ENCODE measurements at places on chromosomes 2 and 18.

DNA sequence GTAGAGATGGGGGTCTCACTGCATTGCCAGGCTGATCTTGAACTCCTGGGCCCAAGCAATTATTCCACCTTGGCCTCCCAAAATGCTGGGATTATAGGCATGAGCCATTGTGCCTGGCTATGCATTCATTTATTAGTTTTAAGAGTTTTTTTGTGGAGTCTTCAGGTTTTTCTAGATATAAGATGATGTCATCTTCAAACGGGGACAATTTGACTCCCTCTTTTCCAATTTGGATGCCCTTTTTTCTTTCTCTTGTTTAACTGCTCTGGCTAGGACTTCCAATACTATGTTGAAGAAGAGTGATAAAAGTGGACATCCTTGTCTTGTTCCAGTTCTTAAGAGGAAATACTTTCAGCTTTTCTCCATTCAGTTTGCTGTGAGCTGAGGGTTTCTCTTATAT, 113.7 kb upstream of the PARD3B start:
- DNase-seq = no peak

DNA sequence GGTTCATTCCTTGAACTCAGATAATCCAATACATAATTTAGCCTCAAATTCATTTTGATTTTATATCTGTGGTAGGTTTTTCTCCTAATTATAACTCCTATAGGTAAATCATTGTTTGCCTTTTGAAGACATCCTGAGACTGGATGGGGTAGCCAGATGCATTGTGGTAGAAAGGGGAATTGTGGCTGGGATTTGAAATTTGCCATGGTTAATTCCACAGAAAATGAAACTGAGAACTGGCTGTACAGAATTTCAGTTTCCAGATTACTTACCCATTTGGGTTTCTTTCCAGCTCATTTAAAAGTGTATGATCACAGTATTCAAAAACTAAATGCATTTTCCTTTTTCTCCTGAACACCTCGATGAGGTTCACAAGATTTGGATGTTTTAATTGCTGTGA, 18.2 kb downstream of the CDKL4 start:
- no peak for DNase-seq

GRCh38 chr2:56705713-56706112, 521.9 kb downstream of the CCDC85A start:
- DNase-seq = no peak

DNA sequence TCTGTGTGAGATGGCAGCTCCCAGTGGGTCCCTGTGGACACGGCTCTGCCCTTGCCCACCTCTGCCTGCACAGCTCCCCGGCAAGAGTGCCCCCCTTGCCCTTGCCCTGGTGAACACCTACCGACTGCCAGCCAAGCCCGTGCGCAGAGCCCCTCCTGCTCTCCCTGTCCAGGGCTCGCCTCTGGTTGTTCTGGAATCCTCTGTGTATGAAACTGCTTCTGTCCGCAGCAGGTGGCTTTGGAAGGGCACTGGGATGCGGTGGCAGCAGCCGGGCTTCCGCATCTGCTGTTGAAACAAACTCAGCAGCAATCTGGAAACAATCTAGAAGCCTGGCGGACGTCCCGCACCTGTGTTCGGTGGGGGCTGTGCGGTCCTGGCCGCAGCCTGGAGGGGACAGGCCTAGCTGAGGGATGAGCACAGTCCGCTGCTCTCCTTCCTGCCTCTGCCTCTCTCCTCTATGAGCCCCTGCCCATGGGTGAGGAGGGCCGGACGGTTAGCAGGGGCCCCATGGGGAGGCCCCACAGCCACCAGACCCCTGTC, 34.0 kb upstream of the KLF11 start:
- DNase-seq = no peak

GRCh38 chr2:1002350-1002749, 51.7 kb downstream of the SNTG2 start:
- no peak for DNase-seq

GRCh38 chr2:162328424-162329157, 10.1 kb upstream of the IFIH1 start:
- DNase-seq = no peak

DNA sequence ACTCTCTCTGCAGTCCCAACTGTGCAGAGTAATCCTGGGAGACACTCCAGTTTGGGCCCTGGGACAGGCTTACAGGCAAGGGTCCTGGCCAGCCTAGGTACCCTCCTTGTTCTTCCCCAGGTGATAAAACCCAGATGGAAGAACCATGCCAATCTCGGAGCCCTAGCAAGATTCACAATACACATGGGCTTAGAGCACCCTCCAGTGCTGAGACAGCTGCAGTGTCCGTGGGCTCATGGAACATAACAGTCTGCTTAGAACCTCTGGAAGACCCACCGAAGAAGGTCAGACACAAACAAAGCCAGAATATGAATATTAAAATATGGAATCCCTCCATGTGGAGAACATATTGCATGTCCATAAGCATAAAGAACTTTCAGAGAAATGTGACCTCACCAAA, 568.1 kb downstream of the KCNJ3 start:
- no peak for DNase-seq

DNA sequence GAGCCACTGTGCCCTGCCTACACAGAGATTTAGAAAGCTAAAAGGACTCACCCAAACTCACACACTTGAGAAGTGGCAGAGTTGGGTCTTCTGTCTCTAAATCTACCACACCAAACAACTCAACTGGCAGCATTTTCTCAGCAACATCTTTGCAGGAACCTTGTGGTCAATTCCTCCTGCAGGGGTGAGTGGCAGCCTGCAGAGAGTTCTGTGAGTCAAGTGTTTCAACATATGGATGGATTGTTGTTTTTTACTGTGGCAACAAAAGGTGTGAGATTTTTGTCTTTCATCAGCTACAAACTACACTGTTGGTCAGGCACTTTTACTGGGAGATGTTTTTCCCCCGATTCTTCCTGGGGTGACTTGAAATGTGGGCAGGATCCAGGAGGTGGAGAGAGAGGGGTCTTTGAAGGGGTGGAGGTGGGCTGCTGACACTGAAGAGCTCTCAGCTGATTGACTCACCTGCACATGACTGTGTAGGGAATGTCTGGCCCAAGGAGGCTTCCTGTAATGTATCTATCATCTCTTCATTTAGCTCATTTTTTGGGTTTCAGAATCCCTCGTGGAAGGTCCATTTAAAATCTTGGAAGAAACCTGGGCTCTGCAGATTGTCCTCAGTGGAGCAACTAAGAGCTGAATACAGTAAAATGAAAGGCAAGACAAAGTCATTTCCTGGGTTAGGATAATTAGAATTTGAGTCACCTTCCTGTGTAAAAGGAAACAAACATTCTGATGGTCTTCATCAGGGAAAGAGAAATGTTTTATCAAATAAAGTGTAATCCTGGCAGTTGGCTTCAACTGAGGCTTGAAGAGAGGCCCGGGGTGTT, 98.6 kb downstream of the MSH2 start:
- no peak for DNase-seq

- no peak for DNase-seq
These were observed 67.8 kb downstream of the TMEM18 start for GRCh38 chr2:609449-609848.

GRCh38 chr2:131156452-131157149, 51.5 kb downstream of the PLEKHB2 start:
- DNase-seq = no peak

DNA sequence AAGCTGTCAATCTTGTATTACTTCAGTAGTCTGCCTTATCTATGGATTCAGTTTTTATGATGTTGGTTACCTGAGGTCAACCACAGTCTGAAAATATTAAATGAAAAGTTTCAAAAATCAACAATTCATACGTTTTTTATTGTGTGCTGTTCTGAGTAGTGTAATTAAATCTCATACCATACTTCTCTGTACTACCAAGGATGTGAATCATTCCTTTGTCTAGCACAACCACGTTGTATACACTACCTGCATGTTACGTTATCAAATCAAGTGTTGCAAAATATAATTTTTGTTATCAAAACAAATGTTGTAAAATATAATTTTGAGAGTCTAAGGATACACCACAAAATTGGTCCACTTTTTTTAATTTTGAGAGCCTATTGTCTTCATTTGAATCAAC, 590.2 kb upstream of the SETBP1 start:
- no peak for DNase-seq

GRCh38 chr2:95115418-95115817, 6.2 kb downstream of the MRPS5 start:
- DNase-seq = peak; percentile 68

DNA sequence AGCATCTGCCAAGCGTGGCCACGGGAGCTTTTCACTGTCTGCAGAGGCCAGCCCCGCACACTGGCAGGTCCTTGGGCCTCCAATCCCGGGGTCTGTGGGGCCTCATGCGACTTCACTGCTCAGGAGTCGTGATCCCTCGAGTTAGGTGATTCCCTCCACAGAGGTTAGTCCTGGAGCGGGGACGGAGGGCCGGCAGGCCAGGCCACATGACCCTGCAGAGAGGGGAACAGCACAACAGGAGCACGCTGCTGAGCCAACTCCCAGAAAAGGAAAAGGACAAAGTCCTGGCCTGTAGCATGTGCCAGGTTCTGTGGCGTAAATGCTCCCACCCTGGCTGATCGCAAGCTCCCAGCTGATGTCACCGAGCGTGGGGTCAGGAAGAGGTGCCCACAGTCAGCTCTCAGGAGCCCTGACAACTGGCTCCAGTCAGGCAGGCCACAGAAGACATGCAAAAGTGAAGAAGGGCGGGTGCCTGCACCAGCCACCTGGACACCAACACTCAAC, 15.3 kb upstream of the PRLH start:
- DNase-seq = no peak

DNA sequence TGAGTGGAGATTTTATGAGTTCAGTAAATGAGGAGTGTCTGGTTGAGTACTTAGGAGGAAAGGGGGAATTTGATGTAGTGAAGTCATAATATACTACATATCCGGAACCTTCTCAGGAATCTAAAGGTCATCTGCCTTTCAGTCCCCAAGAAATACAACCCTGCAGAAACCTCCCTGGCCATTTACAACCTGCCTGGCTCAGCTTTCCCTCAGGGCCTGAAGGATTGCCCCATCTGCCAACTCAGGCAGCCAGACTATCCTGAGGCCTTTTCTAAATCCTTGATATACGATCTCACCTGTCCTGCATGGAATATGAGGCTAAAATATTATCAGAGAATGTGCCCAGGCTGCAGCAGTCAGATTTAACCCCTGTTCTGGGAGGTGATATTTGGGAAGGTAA, 165.4 kb upstream of the SPOPL start:
- DNase-seq = no peak

- DNase-seq = no peak
These were observed 333.1 kb upstream of the HNRNPA3 start for GRCh38 chr2:176879426-176879995.

GRCh38 chr18:39215920-39216319, 1650.3 kb upstream of the CELF4 start:
- no peak for DNase-seq

- peak; percentile 34 for DNase-seq
These were observed 1.2 kb downstream of the CFLAR start for GRCh38 chr2:201116959-201117734.

DNA sequence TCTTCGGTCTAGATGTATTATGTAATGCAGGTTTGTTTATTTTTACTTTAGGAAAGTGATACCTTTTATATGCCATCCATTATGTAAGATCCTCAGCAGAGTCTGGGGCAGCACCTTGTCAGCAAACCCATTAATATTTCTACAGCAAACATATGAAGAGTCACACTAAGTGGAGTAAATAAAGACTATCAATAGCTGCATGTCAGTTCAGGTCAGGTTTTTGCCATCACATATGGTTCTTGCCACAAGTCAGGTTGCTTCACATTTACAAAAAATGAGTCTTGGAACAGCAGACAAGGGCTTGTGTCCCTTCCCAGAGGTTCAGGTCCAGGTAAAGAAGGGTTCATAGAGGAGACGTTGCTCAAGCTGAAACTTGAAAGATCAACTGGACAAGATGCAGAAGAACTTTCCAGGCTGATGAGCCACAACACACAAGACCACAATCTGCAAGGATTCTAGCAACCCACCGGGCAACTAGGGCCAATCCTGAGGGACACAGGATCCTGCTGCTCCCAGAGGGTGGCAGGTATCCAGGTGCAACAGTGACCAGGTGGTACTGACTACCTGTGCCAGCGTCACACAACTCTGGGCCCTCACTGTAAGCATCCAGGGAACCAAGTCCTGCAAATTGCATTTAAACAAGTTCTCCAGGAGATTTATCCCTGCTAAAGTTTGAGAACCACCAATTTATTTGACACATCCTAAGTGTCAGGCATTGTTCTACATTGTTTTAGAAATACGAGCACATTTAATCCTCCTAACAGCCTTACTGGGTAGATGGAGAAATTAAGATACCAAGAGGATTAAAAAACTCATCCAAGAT, 215.8 kb downstream of the ALPK2 start:
- no peak for DNase-seq
